Fibroblast of villous mesenchyme (primary cell): ENCODE measurements at places on chromosomes 1 and 21. TPM values are rescaled to one million over a fixed set of nuclear protein-coding genes. Genes with fewer than 3 reads are reported as not detected.
A peak's percentile ranks its signal among the peaks of the same experiment; 100 is the strongest.

GRCh38 chr1:23227806-23228205 is 10.5 kb upstream of the HTR1D start:
- no peak for DNase-seq

Gene ST6GALNAC5
- 114 and 155 TPM in 2 replicates for total RNA-seq

DNA sequence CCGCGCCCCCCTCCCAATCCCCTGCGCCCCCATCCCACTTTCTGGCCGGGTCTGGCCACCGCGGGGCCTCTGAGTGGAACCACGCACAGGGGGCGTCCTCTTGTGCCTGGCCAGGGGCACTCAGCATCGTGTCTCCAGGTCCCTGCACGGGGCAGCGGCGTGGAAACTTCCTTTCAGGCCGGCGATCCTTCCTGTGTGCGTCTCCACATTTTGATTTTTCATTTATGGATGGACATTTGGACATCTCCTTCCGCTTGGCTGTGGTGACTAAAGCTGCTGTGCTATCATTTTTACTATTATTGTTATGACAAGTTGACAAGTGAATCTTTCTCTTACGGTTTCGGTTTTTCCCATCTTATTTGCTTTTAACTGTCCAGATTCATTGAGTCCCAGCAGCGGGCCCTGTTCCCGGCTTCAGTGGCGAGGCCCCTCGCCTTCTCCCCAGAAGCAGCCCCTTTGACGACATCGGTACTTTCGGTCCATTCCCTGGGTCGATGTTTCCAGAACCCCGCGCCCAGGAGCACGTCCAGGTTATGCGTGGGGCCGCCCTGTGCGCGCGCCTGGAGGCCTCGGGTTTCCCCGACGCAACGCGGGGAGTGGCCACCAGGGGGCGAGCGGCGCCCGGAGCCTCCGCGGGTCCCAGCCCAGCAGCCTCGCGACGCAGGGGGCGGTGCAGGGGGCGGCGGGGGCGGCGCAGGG is 12.4 kb upstream of the SLC19A1 start:
- DNase-seq, result peak; percentile 61

DNA sequence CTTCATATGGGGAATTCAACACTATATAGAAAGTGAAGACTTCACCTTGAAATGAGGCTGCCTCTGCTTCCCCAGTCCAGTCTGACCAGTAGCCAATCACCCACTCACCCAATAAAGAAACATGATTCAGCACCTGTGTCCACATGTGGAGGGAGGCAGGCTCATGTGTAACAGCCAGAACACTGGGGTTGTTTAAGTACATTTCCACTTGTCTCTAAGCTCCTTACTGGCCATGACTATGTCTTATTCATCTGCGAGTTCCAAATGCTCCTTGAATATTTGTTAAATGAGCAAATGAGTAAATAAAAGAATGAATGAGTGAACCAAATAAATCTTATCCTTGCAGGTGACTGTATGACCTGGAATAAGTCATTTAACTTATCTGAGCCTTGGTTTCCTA is 100.1 kb downstream of the BRINP2 start:
- DNase-seq, result no peak

Gene SH3BGR
- total RNA-seq, result 2.2 and 2.6 TPM in 2 replicates

- no peak for DNase-seq
These were observed 269.5 kb downstream of the GRIK3 start for GRCh38 chr1:36764798-36765197.

- peak; percentile 61 for DNase-seq
These were observed 1.8 kb downstream of the ARNT start for GRCh38 chr1:150874455-150875196.

Gene LENEP
- total RNA-seq, result 0.32 and 0.43 TPM in 2 replicates

Gene SYCP1
- not detected in 2 replicates for total RNA-seq

Gene RIMKLA
- total RNA-seq, result under 0.01 TPM in 1 of 2 replicates, not detected in the other

Gene AADACL4
- total RNA-seq, result 0.43 TPM in 1 of 2 replicates, not detected in the other

- peak; percentile 14 for DNase-seq
These were observed 9.5 kb upstream of the RPTN start for GRCh38 chr1:152168535-152168868.

GRCh38 chr1:225662155-225662554 is 9.2 kb upstream of the ENAH start:
- DNase-seq, result no peak

DNA sequence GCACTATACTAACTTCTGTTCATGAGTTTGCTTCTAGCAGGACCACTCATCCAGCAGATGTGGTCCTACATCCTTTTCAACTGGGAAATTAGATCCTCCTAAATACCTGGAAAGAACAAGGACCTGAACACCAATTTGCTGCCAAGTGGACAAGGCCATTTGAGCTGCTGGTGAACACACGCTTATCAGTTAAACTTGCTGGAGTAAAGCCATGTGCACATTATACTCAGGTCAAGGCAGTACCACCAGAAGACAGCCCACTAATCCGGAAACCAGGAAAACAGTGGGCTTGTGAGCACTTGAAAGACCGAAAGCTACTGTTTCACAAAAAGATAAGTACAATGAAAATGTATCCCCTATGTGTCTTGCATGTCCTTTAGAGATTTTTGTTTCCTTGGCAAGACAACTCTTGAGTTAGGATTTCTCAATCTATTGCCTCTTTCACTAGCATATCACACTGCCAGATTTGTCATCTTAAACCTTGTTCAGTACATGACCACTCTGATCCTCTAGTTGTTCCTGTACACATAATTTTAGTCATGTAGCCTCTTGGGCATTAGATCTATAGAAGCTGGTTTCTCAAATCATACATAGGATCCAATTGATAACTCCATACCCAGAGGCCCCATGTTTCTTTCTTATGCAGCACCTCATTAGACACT is 4.5 kb upstream of the REN start:
- no peak for DNase-seq

- peak; percentile 79 for DNase-seq
These were observed 58.4 kb upstream of the COL6A1 start for GRCh38 chr21:45923146-45923545.

DNA sequence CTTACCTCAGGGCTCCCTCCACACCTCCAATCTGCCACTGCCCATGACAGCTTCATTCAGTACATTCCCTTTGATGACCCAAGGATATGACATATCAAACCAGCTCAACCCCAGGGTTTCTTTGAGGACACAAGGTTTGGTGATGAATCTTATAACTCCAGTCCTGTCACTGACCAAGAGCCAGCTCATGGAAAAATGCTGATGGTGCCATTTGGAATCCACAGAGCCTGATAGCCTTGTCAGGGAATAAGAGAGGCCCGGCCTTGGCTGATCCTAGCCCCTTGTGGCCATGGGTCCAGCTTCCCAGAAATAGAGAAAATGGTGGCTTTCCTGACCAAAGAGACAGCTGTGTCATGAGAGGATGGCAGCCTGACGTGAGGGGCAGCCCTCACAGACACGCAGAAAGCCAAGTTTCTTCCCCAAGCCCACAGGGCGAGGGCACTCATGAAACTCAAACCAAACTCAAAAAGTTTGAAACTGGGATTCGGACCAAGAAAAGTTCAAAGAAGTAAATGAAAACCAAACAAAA is 75.4 kb downstream of the SH3BGR start:
- no peak for DNase-seq

DNA sequence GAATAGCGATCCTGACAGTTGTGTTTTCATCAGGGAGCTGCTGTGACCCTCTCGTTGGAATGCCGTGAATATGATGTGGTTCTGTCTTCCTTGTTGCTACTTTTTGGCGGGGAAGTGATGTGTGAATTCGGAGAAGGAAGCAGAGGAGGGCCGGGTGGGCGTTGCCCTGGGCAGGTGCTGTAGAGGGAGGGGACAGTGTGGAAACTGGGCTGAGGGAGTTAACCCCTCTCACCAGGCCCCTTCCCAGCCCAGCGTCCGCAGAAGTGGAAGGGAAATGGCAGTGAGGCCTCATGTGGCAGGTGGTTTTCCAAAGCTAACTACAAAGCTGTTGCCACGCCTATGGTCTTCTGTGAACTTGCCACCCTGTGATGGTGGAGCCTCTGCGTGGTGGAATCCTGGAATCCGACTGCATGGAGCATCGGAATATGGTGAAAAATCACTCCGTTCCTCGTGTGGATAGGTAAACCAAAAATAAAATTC is 227.9 kb downstream of the DYRK1A start:
- DNase-seq, result no peak

DNA sequence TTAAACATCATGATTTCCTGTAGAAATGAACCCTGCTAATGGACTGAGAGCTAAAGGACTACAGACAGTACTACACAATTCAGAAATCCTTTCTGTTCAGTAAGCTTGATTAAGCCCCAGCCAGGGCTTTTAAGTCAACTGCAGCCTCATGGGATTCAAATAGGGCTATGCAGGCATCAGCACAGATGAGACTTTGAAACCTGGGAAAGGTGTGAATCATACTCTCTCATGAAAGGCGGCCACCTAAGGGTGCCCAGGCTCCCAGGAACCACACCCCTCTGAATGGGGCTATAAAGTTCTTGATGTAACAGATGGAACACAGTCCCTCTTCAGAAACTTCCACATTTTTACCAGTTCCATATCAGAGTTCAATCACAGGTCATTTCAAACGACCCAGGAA is 7.6 kb downstream of the SIPA1L2 start:
- DNase-seq, result no peak

- DNase-seq, result no peak
These were observed 144.0 kb upstream of the PLXNA2 start for GRCh38 chr1:208387908-208388811.

DNA sequence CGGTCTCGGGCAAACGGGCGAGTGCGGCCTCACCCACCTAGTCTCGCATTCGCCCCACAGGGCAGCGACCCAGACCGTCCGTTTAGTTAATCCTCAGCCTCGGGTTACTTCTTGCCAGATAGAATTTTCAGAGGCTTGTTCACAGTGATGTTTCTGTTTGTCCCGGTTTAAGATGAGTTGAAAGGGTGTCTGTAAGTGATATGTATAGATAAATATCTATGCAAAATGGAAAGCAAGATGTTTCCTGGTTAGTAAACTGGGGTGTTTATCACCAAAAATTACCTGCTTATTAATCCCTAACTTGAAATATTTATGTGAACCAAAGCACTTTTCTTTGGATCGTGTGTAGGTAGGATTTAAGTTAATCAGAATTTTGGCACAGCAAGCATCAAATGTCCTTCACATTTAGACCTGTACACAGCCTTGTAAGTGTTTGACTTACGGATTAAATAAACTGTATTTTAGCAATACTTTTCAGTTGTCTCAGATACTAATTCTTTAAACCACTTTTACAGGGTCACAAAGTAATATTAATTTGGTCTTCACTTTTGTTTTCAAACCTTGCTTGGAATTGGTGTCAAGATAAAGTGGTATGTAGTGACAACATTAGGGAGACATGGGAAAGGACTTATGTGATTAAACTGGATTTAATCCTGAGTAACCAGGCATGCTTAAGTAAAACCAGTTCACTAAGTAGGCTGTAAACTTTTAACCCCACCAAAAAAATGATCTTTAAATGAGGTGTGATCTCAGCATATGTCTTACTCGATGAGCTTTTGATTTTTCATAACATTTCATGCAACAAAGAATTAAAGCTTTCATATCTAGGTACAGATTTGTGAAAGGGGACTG is 914 bp downstream of the ZNF326 start:
- peak; percentile 67 for DNase-seq
